Fibroblast of mammary gland (primary cell): ENCODE measurements at places on chromosomes 16 and 17.

- DNase-seq = no peak
Observed at GRCh38 chr17:17071531-17072360, 29.5 kb downstream of the MPRIP start.

GRCh38 chr17:3535253-3535995 is 22.2 kb downstream of the TRPV3 start:
- peak; percentile 78 for DNase-seq

GRCh38 chr16:19269098-19269497 is 16.4 kb upstream of the CLEC19A start:
- DNase-seq = no peak

DNA sequence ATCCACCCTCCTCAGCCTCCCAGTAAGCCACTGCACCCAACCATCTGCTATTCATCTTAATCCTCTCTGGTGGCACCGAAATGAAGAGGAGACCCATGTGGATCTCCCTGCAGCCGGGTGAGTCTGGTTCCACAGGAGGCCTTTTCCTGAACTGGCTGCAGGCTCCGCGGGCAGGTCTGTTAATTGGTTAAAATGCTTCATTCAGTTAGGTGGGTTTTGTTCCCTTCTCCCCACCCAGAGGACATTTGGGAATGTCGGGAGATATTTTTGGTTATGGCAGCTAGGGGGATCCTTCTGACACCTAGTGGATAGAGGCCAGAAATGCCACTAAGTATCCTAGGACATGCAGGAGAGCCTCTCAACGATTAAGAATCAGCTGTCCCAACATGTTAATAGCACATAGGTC is 16.7 kb downstream of the C16orf54 start:
- peak; percentile 47 for DNase-seq

GRCh38 chr17:79531191-79532095 is 79.4 kb downstream of the RBFOX3 start:
- DNase-seq = peak; percentile 12
